Liver (tissue), 10 donors: ENCODE measurements at places on chromosomes 4 and X.

DNA sequence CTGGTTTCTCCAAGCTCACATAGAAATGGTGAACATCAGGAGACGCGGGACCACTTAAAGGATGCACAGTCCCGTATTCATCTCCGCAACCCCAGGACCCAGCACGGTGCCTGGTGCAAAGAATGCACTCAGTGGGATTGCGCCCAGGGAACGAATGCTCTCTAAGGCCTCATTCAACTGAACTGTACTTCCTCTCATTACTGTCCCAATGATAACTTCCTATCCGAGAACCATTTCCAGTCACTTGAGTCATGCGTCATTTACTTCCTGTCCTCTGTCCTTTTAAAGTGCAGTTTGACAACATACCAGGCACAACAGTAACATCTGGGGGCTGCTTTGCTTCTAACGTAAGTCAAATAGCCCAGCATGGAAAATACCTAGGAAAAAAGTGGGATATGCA is 75.7 kb downstream of the RBM47 start:
- no peak for DNase-seq

DNA sequence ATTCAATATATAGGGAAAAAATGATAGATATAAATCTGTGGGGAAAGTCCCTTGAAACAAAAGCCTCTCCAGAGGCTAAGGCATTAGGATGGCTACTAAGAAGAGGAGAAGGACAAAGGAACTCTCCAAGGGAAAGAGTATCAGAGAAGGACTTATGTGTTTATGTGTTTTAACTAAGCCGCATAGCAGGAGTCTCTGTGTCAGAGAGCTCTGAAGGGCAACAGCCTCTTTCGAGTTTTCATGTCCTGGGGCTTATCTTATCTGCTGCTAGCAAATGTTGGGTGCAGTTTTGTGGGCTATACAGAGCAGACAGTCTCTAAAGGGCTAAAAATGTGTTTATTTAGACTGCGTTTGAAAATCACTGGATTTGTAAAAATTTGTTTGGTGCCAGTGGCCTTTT is 1145.6 kb upstream of the DIAPH2 start:
- no peak for DNase-seq

GRCh38 chr4:7303561-7303960 is 111.2 kb downstream of the SORCS2 start:
- no peak for DNase-seq

GRCh38 chr4:86493460-86493859 is 100.7 kb upstream of the PTPN13 start:
- DNase-seq, result no peak

DNA sequence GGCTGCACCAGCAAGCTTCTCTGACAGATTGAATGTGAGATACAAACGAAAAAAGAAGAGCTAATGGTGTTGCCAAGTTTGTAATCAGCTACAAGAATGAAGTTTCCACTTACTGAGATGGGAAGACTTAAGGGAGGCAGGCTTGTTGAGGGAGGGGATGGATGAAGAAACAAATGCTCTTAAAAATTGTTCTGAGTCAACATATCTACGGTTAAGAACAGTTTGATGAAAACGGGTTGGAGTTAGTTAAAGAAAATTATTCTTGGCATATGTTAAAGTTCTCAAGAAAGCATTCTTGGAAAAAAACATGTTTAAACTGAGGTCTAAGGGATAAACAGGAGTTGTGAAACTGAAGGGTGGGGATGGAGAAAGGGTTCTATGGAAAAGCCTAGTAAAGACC is 816.3 kb upstream of the HS3ST1 start:
- no peak for DNase-seq

DNA sequence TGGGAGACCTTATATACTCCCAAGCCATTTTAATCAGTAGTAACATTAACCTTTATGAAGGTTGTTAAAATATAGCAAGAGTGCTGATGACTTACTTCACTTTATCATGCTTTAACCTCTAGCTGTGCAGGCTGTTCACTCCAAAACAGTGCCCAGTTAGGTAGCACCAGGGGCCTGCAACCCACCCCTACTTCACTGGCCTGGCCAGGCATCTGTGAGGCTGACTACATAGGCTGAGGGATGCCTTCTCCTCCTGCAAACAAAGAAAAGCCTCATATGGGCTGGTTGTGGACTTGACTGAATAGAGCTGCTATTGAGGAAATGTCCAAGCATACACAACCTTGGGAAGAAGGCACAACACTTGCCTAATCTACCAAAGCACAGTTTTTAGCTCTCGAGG is 172.8 kb downstream of the SHROOM3 start:
- DNase-seq, result no peak

- no peak for DNase-seq
These were observed 188.4 kb downstream of the PALLD start for GRCh38 chr4:168685136-168685809.

- DNase-seq, result no peak
These were observed 1.0 kb downstream of the AADAT start for GRCh38 chr4:170088716-170089115.

DNA sequence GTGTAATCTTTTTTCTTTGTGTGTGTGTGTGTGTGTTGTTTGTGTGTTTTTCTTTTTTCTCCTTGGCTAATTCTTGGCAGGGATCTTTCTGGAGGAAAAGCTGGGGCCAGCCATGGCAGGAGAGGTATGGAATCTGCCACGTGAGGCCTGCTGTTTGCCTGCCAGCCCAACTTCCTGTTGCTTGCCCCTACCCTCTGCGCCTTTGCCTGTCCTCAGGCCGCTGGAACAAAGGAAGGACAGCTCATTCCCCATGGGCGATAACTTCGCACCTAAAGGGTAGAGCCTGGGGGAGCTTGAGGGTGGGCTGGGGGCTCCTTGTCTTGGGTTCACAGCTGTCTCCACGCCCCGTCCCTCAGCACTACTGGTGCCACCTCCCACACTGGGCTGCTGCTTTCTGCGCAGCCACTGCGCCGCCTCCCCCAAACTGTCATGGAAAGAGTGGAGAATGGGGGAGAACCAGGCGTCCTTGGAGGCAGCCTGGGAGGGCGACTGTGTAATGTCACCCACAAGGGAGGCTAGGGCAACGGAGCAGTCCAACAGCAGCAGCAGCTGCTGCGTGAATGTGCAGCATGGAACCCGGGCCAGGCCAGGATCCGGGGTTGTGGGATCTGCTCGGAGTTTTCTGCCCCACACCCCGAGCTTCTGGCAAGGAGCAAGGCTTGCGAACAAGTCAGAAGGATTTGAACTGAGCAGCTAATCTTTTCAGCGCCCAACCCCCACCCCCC is 12.3 kb upstream of the YIPF7 start:
- DNase-seq, result no peak

DNA sequence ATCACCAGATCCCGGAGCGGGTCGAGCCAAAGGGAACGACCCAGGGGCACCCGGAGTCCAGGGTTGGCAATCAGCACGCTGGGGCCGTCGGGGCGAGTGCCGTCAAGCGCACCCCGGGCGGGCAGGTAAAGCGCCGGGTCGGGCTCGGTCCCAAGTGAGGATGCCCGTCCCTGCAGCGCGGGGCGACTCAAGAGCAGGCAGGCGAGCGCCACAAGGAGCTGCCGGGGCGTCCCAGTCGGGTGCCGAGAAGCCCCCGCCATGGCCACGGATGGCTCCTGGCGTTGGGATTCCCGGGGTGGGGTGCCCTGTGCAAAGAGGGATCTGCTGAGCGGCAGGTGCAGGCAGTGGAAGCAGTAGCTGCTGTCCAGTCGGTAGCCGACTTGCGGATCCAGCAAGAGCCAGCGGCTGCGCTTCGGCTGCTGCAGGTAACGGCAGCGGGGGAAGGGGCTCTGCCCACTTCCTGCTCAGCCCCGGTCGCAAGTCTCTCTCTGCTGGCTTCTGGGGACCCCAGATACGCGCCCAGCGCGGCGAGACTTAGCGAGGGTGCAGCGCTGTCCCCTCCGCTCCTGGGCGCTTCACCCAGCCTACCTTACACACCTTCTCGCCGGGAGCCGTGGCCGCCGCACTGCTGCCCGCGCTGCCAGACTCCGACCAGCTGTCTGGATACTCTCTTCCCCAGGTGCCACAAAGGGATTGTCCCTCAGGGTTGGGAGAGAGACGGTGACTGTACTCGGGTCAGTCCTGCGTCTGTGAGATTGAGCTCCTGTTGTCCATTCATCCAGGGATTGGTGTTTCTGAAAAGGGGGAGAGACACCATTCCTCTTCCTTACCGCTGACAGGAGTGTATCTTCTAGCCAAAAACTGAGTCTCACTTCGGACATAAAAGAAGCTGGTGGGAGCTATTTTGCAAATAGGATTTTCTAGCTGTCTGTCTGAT is at the start of gene FREM3:
Gene FREM3 (minus strand): TSS at position 260 of the 937 bp plus-strand sequence. CDS start 0 bp downstream, at position 260.
- DNase-seq, result no peak

- DNase-seq, result no peak
These were observed 174.7 kb upstream of the PPP1R2C start for GRCh38 chrX:42952621-42953020.
